Left colon (tissue), 2 donors: ENCODE measurements at places on chromosomes 1 and 21. TPM values are rescaled to one million over a fixed set of nuclear protein-coding genes. Genes with fewer than 3 reads are reported as not detected.

The PLA2G2D gene
- total RNA-seq = 0.31 TPM

The TMPRSS15 gene
- not detected for total RNA-seq

The TNFRSF4 gene
- 0.55 TPM for total RNA-seq

The CNR2 gene
- total RNA-seq = 0.39 TPM
